Glutamatergic neuron (in vitro differentiated cells): ENCODE measurements at places on chromosomes 3 and 15. TPM values are rescaled to one million over a fixed set of nuclear protein-coding genes. Genes with fewer than 3 reads are reported as not detected.

DNA sequence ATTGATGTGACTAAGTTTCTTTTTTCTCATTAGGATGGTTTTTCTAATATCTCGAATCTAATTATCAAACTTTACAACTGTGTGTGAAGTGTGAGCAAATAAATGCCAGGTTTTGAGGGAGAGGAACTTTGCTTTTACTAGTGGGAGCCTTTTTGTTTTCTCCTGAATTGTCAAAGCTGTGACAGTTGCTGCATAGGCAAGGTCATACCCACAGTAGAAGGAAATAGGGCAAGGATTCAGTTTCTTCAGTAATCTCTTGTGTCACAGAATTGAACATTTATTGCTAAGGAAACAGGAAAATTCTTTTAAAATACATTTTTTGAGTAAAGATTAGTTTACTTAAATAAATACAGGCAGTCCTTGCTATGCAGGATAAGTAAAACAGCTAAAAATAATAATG lies 19.5 kb downstream of the GMPS start:
- H3K36me3 ChIP-seq = no peaks in the 10 kb centered on the region
- H3K4me3 ChIP-seq = no peak overlapping the region
- H3K27ac ChIP-seq = no peak overlapping the region
- no peaks in the 10 kb centered on the region for H3K27me3 ChIP-seq

The KLHDC8B gene
- 36.3 TPM for total RNA-seq

GRCh38 chr3:13203398-13204176 lies 130.4 kb upstream of the IQSEC1 start:
- H3K27me3 ChIP-seq = peaks cover 2% of the 10 kb centered on the region
- no peak overlapping the region for H3K4me3 ChIP-seq
- H3K4me1 ChIP-seq = peaks cover 6% of the 10 kb centered on the region
- H3K27ac ChIP-seq = no peak overlapping the region
- no peak for DNase-seq

GRCh38 chr3:184636741-184637316 lies 75.0 kb downstream of the MAGEF1 start:
- no peak overlapping the region for H3K4me3 ChIP-seq
- H3K4me1 ChIP-seq = peaks cover 22% of the 10 kb centered on the region
- DNase-seq = no peak
- H3K36me3 ChIP-seq = no peaks in the 10 kb centered on the region
- peaks cover 6% of the 10 kb centered on the region for H3K27me3 ChIP-seq

DNA sequence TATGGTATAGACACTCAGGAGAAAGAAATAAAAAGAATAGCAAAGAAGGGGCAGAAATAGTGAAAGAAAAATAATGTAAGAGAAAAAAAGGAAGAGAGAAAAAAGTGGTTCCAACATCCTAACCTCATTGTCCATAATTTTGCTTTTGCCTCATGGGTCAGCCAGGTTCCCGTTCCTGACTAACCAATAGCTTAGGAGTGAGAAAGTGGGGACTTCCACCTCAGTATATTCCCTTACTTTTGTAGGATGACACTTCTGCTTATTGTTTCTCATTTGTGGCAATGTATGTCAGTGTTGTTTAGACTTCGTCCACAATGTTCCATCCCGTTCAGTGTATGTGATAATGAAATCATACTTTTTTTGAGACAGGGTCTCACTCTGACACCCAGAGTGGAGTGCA lies 9.3 kb upstream of the SLC12A8 start:
- no peaks in the 10 kb centered on the region for H3K27me3 ChIP-seq
- H3K4me3 ChIP-seq = no peak overlapping the region
- no peak for DNase-seq

The NAALADL2 gene
- total RNA-seq = 1.6 TPM

DNA sequence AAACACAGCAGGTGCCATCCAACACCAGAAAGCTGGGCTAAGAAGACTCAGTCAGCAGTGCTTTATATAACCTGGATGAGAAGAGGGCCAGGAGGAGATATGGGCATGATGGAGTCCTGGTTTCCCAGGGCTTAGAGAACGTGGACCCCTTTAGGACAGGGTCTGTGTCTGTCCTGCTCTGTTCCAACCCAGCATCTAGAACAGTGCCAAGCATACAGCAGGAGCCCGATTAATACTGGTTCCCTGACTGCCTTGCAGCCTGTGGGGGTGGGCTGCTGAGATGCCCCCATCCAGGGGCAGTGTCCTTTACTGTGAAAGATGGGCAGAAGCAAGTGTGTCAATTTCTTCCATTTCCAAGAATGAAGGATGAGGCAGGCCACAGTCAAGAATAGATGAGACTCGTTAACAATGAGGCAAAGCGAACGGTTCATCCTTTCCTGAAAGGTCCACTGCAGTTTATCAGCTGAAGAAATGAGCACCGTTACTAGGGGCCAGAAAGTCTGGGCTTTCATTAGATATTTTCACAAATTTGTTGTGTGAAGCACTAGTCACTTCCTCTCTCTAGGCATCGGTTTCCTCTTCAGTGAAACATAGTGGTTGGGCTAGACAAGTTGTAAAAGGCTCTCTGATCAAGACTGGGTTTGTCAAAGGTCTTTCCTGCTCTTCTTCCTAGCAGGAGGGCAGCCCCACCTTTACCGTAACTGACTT lies 72.0 kb upstream of the HERC1 start:
- no peaks in the 10 kb centered on the region for H3K36me3 ChIP-seq
- H3K27me3 ChIP-seq = peaks cover 6% of the 10 kb centered on the region
- H3K4me3 ChIP-seq = no peak overlapping the region
- DNase-seq = no peak

The ATP13A5 gene
- not detected for total RNA-seq

The BNC1 gene
- total RNA-seq = 1.1 TPM

- H3K27ac ChIP-seq = peak overlapping the region; percentile 85
Measured at GRCh38 chr15:63089260-63090043, 32.2 kb upstream of the LACTB start.

DNA sequence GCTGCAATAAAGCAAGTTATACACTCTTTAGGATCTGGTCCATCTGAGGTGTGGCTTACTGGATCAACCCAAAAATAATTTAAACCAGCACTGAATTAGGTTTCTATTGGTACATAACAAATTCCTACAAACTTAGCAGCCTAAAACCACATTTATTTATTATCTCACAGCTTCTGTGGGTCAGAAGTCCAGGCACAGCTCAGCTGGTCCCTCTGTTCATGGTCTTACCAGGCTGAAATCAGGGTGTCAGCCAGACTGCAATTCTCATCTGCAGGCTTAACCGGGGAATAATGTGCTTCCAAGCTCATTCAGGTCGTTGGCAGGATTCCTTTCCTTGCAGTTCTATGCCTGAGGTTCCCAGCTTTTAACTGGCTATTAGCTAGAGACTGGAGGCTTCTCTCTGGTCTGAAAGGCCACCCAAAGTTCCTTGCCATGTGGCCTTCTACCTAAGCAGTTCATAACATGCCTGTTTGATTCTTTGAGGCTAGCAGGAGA lies 477.4 kb upstream of the WNT5A start:
- peaks cover 3% of the 10 kb centered on the region for H3K4me1 ChIP-seq
- DNase-seq = no peak
- H3K27ac ChIP-seq = no peak overlapping the region
